GM12865 (cell line): ENCODE measurements at places on chromosomes 7 and 10.
A peak's percentile ranks its signal among the peaks of the same experiment; 100 is the strongest.

DNA sequence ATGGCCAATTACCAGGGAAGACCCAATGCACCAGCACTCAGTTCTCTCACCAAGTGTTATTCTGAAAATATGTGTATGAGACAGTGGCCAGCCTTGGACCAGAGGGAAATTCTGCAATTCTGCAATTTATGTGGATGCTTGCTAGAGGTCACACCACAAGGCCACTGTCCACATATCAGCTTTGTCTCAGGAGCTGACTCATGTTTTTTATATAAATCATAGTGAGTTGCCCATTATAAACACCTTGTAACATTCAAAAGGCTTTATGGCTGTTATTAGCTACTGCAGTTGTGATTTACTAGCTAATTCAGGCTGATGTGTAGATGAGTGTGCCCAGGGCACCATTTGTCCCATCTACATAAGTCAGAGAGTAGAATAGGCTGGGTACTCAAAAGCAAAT lies 649.0 kb downstream of the LRMDA start:
- DNase-seq: no peak

DNA sequence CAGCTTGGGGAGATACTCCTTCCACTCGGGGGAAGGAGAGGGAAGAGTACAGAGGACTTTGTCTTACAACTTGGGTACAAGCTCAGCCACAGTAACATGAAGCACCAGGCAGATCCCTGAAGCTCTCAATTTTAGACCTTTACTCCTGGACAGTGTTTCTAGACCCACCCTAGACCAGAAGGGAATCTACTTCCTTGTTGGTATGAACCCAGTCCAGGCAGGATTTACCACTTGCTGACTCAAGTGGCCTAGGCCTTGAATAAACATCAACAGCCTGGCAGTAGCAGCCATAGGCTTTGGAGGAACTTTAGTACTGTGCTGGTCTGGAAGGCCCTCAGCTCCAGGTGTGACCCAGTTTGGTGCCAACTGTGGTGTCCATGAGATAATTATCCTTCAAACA lies 173.1 kb downstream of the ADRA2A start:
- DNase-seq: no peak

- peak; percentile 61 for DNase-seq
Observed at GRCh38 chr7:45021604-45022296, 21.7 kb downstream of the CCM2 start.

DNA sequence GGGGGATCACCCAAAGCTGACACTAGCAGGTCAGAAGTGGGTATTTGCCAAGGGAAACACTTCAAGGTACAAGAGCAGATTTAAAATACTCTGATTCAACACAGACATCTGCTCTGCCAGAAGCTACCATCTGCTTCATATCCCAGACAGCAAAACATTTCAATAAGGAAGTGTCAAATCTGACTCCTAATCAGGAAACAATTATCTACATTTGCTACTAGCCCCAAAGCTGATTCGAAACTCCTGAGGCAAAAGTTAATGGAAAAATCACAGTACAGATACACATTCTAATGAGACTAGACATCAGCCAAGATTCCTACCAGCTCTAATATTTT lies 48.9 kb downstream of the PARD3 start:
- DNase-seq: no peak

GRCh38 chr10:28676326-28676967 lies 874 bp upstream of the BAMBI start:
- DNase-seq: peak; percentile 9

DNA sequence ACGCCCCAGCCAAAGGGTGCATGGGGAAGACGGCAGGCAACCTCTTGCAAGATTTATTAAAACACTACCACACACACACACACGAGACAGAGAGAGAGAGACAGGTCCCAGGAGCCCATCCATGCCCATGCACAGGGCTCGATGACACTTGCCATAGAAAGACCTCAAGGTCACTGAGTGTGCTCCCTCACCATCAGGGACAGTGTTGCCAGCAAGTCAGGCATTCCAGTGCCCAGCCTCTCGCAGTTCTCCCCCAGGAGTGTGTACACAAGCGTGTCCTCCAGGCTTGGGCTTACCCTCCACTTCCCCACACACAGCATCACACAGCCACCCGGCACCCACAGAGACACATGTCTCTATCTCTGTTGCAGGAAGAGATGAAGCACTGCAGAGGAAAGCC lies 46.8 kb upstream of the SLF2 start:
- no peak for DNase-seq

DNA sequence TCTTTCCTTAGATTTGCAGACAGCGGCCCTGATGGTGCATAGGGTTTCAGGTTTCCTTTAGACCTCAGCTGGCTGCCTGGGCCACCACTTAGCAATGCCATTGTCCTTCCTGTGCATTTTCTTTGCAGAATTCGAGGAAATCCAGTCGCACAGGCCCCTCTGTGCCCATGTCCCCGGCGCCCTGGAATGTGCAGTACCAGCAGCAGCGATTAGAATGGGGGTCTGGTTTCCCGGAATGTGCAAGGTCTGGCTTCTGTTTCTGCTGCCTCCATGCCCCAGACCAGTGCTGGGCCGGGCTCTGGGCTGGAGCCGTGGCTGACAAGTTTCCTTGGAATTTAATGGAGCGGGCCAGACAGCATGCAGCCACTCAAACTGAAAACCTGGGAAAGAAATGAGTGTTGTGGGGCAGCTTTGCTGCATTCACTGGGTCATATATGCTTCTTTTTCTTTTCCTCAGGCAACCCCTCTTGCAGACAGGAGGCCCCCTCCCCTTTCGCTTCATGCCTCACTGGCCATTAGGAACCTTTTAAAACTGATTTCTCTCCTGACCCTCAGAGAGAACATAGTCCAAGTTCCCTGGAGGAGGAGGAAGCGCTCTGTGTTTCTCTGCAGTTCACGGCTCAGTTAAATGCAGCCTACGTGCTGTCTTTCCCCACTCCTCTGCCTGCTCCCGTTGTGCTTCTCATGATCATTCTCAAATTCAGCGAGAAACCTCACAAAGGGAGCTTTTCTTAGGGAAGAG lies 14.4 kb downstream of the HTRA1 start:
- DNase-seq: no peak

DNA sequence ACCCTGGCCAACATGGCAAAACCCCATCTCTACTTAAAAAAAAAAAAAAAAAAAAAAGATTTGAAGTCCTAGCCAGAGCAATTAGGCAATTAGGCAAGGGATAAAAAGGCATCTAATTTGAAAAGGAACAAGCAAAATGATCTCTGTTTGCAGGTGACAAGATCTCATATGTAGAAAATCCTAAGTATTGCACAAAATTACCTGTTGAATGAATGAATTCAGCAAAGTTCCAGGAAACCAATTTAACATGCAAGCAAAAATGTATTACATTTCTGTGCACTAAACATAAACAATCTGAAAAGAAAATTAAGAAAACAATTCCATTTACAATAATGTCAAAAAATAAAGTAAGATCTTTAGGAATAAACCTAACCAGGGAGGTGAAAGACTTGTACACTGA lies 5.2 kb downstream of the PILRB start:
- DNase-seq: no peak

- DNase-seq: no peak
Observed at GRCh38 chr10:58436071-58436470, 50.9 kb downstream of the TFAM start.

DNA sequence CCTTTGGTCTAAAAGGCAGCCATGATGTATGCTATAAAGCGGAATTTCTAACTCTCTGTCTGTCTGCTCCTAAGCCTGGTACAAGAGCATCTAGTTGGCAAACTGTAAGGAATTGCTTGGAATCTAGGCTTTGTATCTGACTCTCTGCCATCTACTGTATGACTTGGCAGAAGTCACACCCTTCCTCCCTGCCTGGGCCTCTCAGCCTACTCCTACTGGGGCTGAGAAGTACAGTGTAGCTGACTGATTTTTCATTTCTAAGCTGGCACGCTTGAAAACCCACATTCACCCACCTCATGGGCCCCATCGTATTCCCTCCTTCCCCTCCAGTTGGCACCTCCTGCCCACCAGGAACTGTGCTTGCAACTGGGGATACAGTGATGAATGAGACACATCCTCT lies 435.2 kb downstream of the PLXNA4 start:
- no peak for DNase-seq

DNA sequence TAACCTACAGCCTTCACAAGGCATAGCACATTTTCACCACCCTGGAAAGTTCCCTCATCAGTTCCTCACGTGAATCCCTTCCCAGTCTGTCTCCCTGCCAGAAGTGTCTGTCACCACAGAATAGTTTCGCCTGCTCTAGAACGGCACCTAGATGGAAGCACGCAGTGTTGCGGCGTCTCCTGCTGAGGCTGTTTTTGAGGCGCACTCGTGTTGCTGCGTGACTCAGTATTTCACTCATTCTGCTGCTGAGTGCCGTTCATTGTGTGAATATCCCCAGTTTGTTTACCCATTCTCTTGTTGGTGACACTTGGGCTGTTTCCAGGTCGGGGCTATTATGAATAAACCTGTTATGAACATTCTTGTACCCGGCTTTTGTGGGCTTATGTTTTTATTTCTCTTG lies 12.8 kb downstream of the NOS3 start:
- no peak for DNase-seq

- DNase-seq: peak; percentile 13
Observed at GRCh38 chr7:11753433-11753832, 78.6 kb downstream of the THSD7A start.

DNA sequence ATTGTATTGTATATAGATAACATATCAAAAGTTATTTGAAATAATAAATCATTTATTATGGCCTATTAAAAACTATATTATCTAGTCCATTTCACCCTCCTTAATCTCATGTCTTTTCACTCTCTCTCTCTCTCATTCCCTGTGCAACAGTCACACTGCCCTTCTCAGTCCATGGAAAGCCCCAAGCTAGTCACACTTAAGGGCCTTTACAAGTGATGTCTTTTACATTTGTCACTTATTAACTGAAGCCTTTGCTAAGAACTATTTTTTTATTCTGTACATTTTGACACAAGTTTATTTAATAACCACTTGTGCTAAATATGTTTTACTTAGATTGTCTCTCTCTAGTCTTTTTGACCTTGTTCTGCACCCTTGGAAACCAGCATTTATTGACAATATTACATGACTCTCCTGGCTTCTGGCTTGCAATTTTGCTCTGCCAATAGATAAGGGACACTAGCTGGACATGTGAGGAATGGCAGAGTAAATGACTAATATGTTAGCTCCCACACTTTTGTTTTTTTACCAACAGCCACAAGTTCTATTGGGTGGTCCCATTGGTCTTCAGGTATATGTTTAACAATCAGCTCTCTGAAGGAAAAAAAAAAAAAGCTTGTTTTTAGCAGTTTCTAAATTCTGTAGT lies 706.8 kb upstream of the POT1 start:
- no peak for DNase-seq

DNA sequence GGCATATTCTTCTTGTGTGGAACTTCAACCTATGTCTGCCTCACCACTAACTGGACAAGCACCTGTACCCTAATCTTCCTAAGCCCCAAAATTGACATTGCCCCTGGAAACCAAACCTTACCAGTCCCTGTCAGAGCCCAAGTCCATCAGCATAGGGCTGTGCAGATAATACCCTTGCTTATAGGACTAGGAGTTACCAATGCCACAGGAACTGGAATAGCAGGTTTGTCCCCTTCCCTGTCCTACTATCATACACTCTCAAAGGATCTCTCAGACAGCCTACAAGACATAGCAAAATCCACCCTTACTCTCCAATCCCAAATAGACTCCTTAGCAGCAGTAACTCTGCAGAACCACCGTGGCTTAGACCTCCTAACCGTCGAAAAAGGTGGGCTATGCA lies 19.8 kb downstream of the ZNF107 start:
- DNase-seq: no peak

DNA sequence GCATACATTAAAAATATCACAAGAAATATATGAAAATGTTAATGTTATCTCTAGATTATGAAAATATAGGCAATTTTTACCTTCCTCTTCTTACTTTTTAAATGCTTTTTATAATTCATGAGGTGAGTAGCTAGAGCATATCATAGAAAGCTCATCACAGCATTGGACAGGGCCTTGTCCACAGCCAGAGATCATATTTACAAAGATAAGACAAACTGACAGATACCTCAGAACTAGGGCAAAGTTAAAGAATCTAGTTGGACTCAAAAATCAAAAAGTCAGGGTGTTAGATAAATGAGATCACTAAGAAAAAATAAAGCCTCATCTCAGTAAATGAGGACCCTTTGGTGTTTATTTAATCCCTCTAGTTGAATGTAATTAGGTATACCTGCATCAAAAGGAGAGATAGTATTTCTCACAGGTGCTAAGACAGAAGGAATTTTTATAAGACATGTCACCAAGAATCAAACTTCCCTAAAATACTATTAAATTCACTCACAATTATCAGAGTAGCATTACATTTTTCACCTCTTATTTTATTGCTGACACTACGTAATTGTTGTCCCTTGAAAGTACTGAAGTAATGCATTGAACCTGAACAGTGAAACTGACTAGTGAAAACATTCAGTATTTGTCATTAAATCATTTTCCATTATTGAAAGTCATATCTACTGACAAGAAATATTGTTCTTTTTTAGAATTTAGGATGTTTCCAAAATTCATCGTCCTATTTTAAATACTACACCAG lies 25.6 kb downstream of the CFAP69 start:
- DNase-seq: no peak

DNA sequence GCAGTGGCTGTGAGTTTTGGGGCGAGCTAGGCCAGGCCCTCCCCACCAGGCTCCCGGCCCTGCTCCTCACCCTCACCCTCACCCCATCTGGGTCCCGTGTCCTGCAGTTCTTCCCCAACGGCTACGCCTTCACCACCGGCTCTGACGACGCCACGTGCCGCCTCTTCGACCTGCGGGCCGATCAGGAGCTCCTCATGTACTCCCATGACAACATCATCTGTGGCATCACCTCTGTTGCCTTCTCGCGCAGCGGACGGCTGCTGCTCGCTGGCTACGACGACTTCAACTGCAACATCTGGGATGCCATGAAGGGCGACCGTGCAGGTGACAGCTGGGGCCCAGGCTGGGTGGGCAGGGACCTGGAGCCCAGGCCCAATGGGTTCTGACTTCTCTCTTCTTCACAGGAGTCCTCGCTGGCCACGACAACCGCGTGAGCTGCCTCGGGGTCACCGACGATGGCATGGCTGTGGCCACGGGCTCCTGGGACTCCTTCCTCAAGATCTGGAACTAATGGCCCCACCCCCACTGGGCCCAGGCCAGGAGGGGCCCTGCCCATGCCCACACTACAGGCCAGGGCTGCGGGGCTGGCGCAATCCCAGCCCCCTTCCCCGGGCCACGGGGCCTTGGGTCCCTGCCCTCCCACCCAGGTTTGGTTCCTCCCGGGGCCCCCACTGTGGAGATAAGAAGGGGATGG lies 4.9 kb downstream of the GNB2 start:
- no peak for DNase-seq
